ENCODE measurements at places on chromosomes 3 and 15.

- DNase-seq, result no peak
Measured at GRCh38 chr15:78263351-78263781, 996 bp upstream of the DNAJA4 start.

DNA sequence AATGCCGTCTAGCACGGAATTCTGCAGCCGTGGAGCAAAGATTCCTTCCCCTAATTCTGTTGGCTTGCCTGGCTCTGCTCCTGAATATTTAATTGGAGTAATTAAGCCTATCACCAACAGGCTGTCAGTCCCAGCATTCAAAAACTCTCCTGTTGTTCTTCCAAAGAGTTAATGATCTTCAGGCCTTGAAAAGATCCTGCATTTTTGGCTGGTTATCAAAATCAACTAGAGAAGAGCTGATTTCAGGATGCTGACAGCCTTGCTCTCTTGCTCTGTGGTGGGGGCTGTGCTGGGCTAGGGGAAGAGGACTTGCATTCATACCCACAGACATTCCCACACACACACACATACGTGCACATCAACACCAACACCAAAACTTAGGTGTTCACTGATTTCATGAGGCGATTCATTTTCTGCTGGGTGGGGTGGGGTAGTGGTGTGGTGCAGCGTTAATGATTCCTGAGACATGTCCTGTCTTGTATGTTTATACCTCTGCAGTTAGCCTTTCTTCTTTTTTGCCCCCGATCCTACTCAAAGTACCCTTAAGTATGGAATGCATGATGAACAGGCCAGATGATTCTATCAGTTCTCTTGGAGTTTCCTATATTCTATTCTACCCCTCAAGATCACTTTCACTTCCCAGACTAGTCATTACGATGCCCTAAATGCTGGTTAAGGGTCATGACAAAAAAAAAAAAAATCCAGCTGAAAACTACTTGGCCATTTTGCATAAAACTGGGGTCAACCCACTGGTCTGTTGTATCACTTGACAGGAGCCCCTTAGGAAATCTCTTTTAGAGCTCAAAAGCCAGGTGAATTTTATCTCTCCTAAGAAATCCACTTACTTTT, 42.3 kb downstream of the CPN2 start:
- no peak for DNase-seq

GRCh38 chr15:95804484-95804883, 526.0 kb upstream of the NR2F2 start:
- DNase-seq, result no peak

DNA sequence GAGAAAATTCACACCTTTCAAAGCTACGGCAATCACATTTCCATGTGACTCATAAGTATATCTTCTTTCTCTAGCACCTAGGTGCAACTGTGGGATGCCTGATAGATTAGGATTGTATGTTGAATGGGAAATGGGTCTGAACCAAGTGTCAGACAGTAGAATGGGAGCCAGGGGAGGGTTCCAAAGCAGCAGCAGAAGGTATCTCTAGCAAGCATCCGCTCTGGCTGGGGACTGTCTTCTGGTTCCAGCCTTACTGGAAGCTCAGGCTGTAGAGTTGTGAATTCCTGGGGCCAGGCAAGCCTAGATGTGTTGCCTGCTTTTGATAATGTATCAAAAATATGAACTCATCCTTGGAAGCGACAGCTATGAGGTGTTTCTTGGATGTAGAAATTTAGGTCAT, 2.1 kb upstream of the CHL1 start:
- no peak for DNase-seq

GRCh38 chr3:87969620-87970019, 89.2 kb downstream of the CGGBP1 start:
- no peak for DNase-seq

Data from stimulated activated CD8-positive, alpha-beta memory T cell treated with anti-CD3 and anti-CD28 coated beads, Interleukin-7, amount 100 ng/mL, for 1 hour (primary cell).